HCT116 (cell line): ENCODE measurements at places on chromosomes 5 and 9. TPM values are rescaled to one million over a fixed set of nuclear protein-coding genes. Genes with fewer than 3 reads are reported as not detected.

GRCh38 chr9:115627511-115627910 is 509.6 kb upstream of the TNC start:
- DNase-seq, result no peak

The ENDOG gene
- 27.2 TPM for total RNA-seq

DNA sequence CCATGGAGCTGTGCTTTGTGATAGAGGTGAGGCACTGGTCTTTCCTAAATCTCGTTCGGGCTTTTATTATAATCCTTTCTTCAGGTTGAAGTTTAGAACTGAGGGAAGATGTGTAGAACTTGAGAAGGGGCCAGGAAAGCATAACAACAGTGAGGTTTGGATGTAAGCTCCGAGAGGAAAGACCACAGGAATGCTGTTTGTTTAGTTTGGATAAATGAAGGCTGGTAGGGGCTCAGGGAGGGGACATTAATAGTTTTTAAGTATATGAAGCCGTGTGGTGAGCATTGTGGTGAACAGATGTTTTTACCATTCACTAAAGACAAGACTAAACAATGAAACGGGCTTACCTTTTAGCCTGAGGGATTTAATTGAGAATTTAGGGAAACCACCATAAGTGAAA is 130.8 kb downstream of the ARHGAP26 start:
- no peak for DNase-seq

DNA sequence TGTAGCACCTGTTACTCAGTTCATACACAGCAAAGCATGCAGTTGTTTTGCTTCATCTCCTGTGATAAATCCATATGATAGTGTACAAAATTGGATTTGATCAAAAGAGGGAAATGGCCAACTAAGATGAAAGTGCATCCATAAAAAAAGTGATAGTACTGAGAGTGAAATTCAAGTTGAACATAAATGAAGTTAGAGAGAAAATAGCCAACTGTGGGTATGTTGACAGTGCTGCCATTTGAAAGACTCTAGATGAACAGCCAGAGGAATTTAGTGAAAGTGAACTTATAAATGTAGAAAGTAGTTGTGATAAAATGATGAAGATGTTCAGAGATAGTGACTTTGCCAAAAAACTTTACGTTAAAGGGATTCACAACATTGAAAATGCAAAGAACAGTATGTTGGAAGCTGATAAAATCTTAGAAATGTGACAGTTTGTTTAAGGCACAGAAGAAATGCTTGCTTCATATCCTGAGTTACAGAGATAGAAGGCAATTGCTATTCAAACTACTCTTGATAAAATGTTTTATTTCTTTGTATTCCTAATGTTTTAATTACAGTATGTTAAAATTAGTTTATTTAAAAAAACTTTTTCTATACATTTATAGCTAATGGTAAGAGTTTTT is 119.7 kb downstream of the DMXL1 start:
- no peak for DNase-seq

The KCNV2 gene
- not detected for total RNA-seq

- peak; percentile 1 for DNase-seq
Observed at GRCh38 chr9:127311239-127311741, 46.7 kb downstream of the GARNL3 start.

DNA sequence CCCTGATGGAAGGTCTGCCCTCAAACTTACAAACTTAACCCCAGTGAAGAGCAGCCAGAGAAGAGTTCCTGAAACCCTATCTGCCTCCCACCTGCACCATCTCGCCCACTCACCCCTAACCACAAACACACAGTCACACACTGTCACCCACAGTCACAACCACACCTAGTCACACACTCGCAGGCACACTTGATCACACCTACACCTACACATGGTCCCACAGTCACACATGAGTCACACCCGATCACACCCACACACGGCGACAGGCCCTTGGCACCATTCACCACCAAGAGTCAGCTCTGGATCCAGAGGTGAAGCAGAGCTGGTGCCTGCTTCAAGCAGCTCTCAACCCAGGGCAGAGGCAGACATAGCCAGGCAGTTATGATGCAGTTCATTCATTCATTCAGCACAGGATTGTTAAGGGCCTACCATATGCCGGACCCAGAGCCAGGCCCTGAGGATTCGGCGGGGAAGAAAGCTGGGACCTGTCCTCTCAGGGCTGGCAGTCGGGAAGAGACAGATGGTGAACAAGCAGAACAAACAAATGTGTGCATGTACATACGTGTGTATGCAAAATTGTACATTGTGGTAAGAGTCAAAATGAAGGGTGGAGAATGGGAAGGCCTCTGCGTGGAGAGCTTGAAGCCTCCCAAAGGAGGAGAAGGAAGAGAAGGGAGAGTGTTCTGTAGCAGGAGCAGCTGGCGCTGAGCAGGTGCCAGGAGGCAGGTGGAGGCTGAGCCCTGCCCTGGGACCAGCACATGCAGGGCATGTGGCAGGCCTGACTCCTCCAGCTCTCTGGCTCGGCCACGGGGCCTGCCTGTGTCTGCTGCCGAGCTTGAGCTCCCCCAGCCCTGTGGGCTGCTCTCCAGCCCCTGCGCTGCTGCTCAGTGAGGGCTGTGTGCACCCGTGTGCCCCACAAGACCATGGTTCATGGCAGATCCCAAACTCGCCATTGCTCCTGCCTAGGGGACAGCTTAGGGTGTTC is 6.4 kb downstream of the TSPAN17 start:
- DNase-seq, result no peak

DNA sequence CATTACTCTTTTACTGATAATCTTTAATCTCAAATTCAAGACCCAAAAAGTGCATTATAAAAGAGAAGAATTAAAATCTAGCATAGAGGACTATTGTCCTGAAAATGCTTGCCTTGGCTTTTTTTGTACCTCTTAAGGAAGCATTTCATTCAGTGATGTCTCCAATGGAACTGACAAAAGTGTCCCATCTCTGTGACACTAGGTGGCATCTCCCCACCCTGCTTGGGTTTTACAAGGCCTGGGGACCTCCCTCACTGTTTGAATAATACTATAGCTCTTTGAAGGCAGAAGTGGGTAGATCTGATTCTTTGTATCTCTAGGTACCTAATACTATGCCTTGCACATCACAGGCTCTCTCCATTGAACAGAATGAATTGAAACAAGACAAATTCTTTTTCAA is 180.6 kb downstream of the EPB41L4A start:
- no peak for DNase-seq

- no peak for DNase-seq
Observed at GRCh38 chr5:156240414-156240813, 86.5 kb upstream of the SGCD start.

The SPIN1 gene
- 74.0 TPM for total RNA-seq

- no peak for DNase-seq
Observed at GRCh38 chr5:29252390-29252789, 1941.1 kb upstream of the CDH6 start.

The SLC4A9 gene
- total RNA-seq, result 0.49 TPM

- DNase-seq, result no peak
Observed at GRCh38 chr9:23850690-23851629, 24.9 kb upstream of the ELAVL2 start.

- no peak for DNase-seq
Observed at GRCh38 chr9:126782053-126782388, 22.8 kb upstream of the ZBTB43 start.

The TSSK1B gene
- not detected for total RNA-seq

The GAS1 gene
- total RNA-seq, result 0.07 TPM

DNA sequence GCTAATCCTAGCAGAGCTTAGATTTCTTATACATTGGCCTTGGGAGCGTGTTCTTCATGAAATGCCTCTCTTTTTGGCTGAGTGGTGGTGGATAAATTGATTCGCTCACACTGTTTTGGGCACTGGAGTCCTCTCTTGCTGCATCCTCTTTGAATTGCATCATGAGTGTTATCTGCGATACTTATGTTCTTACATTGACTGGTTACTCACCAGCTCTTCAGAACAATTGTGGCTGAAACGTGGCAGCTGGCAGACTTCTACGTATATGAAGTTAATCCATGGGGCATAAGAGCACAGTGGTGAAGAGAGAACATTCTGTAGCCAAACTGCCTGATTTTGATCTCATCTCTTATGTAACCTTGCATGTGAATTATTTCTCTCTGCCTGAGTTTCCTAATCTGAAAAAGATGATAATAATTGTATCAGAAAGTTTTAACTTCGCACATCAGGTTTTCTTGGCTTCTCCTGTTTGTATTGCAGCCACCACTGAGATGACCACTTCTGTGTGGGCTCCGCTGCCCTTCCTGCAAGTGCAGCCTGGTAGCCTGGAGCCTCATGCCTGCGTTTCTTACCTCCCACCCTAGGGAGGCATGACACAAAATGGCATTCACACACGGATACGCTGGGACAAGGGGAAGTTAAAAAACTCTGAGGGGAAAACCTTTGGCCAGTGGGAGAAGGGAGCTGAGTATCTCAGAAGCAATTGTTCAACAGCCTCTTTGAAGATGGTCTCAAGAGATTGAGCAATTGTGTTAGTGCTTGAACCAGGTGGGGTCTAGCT is 295.2 kb downstream of the ARHGAP26 start:
- DNase-seq, result no peak

- DNase-seq, result no peak
Observed at GRCh38 chr9:95749493-95749892, 126.0 kb upstream of the ERCC6L2 start.

GRCh38 chr5:163165277-163165676 is 272.1 kb upstream of the CCNG1 start:
- no peak for DNase-seq

GRCh38 chr9:6955251-6955921 is 197.6 kb downstream of the KDM4C start:
- DNase-seq, result no peak

- DNase-seq, result no peak
Observed at GRCh38 chr5:6411141-6411540, 32.8 kb upstream of the MED10 start.

The BARHL1 gene
- total RNA-seq, result not detected

The CSF2 gene
- total RNA-seq, result 0.30 TPM

DNA sequence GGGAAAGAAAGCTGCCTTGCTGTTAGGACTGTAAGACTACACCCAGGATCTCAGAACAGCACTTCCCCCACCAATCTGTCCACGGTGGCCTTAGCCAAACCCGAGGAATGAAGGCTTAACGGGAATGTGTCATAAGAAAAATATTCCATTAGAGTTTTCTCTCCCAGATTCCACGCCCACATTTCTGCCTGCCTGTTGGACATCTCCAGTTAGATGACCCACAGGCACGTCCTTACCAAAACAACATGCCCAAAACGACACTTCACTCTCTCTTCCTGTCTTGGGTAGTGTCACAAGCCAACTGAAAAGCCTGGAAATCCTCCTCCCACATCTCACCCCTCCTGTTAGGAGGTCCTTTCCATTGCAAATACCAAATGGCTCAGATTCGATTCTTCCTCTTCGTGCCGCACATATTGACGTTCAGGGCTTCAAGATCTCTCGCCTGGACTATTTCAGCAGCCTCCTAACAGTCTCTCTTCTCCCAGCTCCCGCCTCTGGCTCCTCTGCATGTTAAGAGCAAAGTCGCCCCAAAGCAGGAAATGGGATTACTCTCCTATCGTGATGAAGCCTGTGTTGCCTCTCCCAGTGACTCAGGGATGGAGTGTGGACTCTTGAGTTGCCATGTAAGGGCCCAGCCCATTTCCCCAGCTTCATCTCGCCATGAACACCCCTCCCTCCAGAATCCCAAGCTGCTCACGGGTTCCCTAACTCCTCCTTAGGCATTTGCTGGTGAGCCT is 159.3 kb downstream of the NR3C1 start:
- peak; percentile 82 for DNase-seq

The POLR3G gene
- total RNA-seq, result 44.8 TPM

DNA sequence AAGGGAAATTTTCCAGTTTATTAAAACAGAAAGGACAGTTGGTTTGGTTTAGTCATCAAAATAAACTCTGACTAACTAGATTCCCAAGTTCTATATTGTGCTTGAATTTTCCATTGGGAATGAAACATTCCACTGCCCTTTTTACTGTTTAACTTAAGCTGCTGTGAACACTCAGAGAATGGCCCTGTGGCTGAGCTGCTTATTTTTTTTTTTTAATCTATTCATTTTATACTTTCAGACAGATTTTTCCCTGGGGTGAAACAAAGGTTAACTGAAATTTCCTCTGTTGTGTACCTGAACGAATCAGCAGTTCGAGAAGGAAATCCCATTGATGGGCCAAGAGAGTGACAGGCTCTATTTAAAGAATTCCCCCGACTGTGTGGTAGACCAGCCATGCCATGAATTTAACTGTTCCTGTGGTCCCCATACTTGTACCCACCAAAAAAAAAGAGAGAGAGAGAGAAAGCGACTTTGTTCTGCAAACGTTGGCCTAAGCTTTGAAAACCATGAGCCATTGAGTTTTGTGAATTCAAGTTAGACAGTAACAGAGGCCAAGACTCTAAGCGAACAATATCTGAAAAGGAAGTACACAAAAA is 138.7 kb upstream of the GRHPR start:
- no peak for DNase-seq

GRCh38 chr5:172769616-172770373 is 1.2 kb downstream of the DUSP1 start:
- DNase-seq, result no peak

The TNPO1 gene
- 104 TPM for total RNA-seq
